ENCODE measurements at places on chromosomes 1 and 21. TPM values are rescaled to one million over a fixed set of nuclear protein-coding genes. Genes with fewer than 3 reads are reported as not detected.

AIM2 gene
- 5.3 TPM for total RNA-seq

BTBD19 gene
- 5.9 TPM for total RNA-seq

BMP8B gene
- total RNA-seq = 0.12 TPM

CNIH3 gene
- 4.4 TPM for total RNA-seq

PRKAA2 gene
- total RNA-seq = 1.3 TPM
